Ecto neural progenitor cell (in vitro differentiated cells): ENCODE measurements at places on chromosomes 5 and 9.

DNA sequence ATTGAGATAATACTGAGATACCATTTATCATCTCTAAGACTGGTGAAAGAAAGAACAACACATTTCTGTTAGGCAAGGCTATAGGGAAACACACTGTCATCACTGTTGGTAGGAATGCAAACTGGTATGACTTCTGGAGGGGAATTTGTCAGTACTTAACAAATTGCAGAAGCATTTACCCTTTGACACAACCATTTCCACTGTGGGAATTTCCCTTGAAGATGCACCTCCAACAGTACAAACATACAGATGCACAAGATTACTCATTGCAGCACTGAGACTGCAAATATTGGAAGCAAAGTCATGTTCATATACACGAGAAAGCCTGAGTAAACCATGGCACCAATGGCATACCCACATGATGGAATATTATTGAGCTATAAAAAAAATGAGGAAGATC lies 17.6 kb downstream of the GM2A start:
- DNase-seq = no peak

- DNase-seq = no peak
Observed at GRCh38 chr5:156531199-156531598, 204.2 kb downstream of the SGCD start.

- DNase-seq = no peak
Observed at GRCh38 chr5:160233215-160233614, 3.9 kb downstream of the FABP6 start.

GRCh38 chr9:93682155-93682968 lies 106.0 kb downstream of the PHF2 start:
- peak; percentile 87 for DNase-seq

DNA sequence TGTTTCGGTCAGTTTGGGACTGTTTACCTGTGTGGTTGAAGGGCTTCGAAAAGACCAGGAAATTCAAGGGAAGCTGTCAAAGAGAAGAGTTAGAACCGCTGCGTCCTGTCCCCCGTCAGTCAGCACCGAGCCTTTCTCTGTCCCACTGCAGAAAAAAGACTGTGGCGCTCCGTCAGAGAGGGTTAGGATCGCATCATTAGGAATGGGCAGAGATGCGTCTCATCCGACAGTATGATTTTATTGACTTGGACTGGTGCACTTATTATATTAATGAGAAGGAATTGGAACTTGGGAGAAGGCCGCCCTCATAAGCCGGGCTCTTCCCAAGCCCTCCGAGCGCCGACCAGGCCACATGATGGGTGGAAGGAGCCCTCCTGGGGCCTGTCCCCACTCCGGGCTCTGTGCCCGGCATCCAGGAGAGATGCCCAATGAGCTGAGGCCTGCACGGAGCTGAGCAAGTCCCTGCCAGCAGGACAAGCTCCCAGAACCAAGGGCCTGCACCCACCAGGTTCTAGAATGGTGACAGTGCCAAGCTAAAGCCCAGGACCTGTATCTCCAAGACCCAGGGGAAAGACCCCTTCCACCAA lies 71.5 kb downstream of the NEK6 start:
- DNase-seq = no peak

- no peak for DNase-seq
Observed at GRCh38 chr9:20478786-20479185, 143.5 kb downstream of the MLLT3 start.

DNA sequence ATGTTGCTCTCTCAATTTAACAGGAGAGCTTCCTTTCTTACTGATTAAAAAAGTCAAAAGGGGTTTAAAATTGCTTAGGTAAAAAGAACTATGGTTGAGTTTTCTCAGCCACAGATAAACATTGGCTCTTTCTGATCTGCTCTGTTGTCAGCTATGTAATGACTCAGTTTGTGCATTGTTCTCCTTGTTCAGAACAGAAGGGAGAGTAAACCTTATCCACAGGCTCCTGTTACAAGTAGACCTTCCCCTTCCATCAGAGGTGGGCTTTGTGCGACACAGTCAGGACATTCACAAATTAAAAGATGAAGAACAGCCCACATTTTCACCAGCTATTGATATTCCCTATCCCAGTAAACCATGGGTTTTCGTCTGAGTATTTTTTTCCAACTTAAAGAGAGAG lies 236.3 kb upstream of the SEMA6A start:
- no peak for DNase-seq

DNA sequence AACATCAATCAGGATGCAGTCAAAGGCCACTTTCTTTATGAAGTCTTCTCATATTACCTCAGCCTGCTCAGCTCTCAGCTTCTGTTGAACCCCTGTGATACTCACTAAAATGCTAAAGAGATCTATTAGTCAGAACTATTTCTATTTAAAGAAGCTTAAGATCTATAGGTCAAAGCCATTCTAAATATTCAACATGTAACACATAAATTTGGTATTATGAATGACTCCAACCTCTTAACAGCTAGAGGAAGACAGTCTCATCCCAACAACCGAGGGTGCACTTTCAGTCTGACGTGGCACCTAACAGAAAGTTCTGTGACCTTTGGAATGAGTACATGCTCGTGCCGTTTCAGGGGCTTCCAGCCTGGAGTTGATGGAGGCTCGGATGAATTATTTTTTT lies 301.5 kb upstream of the VLDLR start:
- DNase-seq = no peak

GRCh38 chr5:180670157-180670556 lies 20.8 kb upstream of the FLT4 start:
- DNase-seq = no peak
